ENCODE measurements at places on chromosomes 4 and X.

DNA sequence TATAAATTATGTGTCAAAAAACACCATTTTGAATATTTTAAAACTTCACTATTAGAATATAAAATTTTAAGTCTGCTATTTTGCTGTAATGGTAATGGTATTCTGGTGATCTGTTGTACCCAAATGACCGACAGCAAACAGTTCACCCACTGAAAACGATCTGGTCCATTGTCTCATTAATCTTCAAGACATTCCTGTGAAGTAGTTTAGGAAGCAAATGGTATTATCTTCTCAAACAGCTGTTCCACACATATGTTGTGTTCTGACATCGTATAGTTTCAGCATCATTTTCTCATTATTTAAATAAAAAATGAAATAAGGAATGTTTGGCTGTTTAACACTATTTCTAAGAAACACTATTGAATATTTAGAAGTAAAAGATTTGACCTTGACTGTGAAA is 98.1 kb downstream of the WWC2 start:
- DNase-seq: no peak

DNA sequence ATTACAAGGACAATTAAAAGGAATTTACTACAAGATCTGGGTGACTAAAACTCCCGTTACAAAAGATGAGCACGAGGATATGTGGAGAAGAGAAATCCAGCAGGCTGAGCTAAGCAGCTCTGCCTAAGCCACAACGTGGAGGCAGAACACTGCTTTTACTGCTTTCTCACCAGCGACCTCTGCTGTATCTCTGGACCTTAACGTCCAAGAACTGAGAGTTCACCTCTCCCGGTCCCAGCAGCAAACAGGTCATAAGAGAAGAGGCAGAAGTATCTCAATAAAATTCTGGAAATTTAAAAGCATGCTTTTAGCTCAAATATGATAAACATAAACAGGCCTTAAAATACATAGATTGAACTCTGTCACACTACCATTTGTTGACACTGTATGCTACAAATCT is 81.0 kb downstream of the ADGRA3 start:
- DNase-seq: no peak

- DNase-seq: no peak
Observed at GRCh38 chr4:152468408-152468807, 67.5 kb downstream of the FBXW7 start.

GRCh38 chrX:21375708-21376009 is 1.4 kb downstream of the CNKSR2 start:
- no peak for DNase-seq

DNA sequence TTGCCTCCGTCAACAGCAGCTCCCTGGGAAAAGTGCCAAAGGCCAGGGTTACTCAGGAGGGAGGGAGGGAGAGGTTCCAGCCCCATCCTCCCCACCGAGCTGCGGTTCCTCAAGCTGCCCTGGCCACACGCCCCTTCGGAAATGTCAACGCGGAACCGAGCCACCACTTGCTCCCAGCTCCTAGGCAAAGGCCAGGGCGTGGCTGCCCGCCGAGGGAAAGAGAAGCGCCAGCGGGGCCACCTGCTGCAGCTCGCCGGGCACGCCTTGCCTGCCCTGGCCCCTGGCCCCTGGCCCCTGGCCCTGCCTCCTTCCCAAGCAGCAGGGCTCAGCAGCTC is 15.3 kb downstream of the SLC6A8 start:
- DNase-seq: no peak

- no peak for DNase-seq
Observed at GRCh38 chr4:184318852-184319251, 101.2 kb upstream of the ENPP6 start.

DNA sequence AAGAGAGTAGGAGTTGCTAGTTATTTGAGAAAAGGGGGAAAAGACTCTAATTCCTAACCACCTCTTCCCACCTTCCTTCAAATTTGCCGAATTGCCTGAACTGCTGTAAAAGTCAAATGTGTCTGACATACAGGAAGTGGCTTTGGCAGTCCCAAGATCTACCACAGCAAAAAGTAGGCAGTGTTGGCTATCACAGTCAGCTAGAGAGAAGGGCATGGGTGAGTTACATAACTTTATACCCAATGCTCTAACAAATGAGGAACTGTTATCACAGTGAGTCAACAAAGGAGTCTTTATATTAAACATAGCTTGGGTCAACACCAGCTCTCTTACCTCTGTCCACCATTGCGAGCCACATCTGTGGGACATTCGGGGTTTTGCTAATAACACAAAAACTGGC is 2.4 kb upstream of the MBNL3 start:
- no peak for DNase-seq

GRCh38 chr4:8370835-8371595 is 69.5 kb downstream of the ACOX3 start:
- no peak for DNase-seq

- no peak for DNase-seq
Observed at GRCh38 chr4:40916218-40916555, 166.4 kb downstream of the NSUN7 start.

GRCh38 chr4:173380987-173381386 is 10.2 kb downstream of the SAP30 start:
- DNase-seq: no peak

DNA sequence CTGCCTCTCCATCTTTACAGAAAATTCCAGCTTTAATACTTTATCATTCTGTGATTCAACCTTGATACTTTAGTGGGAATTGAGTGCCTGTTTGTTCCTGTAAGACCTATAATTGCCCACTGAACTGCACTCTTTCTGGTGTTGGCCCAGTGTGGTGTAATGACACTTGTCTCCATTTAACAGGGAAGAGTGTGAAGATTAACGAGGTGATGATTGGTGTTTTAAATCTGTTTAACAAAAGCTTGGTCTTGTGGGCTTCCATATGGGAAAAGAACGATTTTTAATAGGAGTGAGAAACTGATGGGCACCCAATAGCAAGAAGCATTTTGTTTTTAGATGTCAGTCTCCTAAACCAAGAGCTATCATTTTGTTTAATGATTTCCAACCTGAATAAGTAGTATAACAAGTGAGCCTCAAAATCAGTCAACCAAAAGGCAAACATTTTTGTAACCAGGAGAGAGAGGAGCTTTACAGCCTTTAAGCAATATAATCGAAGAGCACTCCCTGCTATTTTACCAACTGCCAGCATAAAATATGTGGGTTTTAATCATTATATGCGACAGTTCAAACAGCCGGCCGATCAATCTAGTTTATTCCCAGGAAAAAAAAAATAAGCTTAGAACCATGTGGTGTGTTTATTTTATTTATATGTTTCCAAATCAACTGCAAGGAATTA is 50.2 kb downstream of the SUPT20HL1 start:
- DNase-seq: no peak

DNA sequence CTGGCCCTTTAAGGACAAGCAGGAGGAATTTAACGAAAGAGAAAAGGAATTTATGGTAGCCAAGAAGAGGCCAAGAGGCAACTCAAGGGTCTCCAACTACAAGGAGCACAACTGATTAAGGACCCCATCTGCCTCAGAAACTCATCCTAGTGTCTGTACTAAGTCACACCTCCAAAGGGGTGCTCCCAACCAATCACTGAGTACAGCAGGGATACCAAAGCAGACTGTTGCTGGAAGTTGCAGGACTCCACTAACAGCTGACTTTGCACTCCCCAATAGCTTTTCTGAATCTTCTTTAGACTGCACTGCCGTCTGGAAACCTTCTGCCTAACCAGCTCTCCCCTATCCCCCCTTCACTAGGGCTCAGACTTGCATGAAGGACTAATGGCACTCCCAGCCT is 50.6 kb downstream of the ATP11C start:
- DNase-seq: no peak

DNA sequence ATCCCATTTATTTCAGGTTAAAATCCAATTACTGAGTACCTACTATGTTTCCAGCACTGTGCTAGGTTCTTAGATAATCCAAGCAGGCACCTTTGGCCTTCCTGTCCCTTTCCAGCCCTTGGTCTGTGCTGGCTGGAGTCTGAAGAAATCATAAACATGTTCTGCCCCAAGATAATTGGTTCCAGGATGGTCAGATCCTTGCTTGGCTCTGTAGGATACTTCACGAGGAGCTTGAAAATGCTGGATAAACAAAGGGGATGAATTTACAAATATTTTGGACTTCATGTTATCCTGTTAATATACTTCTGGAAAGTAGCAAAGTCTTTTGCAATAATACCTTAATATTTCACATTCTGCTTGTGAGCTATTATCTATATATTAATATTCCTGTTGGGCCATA is 35.0 kb upstream of the FHL1 start:
- no peak for DNase-seq

- no peak for DNase-seq
Observed at GRCh38 chr4:53625888-53626287, 34.6 kb upstream of the LNX1 start.

DNA sequence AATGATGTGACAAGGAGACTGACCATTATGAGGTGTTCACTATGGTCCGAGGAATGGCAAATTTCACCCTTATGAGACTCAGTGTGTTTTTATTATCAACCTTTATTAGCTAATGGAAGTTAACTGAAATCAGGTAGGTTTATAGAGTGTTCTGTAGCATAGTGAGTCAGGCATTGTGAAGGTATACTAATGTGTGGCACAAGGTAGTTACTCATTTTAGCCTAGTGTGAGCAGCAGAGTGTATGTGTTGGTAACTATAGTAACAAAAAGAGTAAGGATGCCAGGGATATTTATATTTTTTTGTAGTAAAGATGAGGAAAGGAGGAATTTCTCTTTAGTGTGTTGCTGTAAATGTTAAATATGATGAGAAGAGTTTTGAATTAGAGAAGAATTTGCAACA is 12.0 kb downstream of the PDLIM5 start:
- DNase-seq: no peak

DNA sequence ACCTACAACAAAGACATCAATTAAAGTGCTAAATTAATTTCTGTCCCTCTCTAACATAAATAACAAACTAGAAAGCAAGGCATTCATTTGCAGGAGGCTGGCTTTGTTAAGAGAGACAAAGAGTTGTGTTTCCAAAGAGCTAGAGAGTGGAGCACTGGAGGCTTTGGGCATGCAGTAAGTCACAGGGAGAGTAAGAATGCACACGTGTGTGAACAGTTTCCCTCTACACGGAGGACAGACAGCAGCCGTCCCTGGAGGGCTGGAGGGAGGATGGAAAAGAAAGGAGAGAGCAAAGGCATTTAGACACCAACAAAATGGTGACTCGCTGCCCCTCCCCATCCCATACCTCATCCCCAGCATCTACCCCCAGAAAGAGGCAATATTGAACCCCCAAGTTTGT is 20.4 kb upstream of the DCHS2 start:
- DNase-seq: no peak

DNA sequence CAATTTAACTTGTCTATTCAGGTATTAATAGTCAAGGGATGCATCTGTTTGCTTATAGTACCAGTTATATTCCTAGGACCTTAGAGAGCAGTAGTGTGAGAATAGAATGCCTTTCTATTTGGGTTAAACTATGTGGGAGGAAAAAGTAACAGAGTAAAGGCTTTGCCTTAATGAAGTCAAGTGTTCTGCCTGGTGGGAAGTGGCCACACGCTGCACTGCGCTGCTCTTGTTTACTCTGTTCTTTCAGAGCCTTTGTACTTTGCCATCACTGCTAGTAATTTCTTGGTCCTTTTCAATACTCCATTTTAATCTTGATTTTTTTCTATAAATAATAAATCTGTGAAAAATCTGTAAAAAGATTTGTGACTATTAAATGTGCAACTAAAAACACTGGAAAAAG is 38.0 kb downstream of the YIPF6 start:
- no peak for DNase-seq

DNA sequence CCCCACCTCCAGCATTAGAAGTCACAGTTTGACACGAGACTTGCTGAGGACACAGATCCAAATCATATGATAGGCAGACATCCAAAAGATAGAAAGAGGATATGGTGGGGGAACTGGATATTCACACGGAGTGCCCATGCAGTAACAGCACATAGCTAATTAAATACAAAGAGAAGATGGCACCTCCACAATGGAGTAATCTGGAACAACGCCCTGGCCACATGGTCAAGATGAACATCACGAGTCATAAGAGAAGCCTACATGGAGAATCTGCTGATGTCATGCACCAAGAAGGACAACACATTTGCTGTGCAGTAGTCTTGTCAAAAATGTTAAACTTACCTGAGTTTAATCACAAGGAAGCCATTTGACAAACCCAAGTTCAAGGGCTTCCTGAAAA is 10.1 kb upstream of the LOC101059915 start:
- no peak for DNase-seq

Data from DMS 273 treated with DMSO at 0.1 percent for 48 hours (cell line).